Activated T-cell treated with anti-CD3 and anti-CD28 coated beads, Interleukin-2, amount 50 U/mL, for 24 hours (primary cell): ENCODE measurements at places on chromosomes 6 and 20.
A peak's percentile ranks its signal among the peaks of the same experiment; 100 is the strongest.

GRCh38 chr6:28657769-28658465 lies 132.2 kb downstream of the GPX5 start:
- DNase-seq = peak; percentile 75

DNA sequence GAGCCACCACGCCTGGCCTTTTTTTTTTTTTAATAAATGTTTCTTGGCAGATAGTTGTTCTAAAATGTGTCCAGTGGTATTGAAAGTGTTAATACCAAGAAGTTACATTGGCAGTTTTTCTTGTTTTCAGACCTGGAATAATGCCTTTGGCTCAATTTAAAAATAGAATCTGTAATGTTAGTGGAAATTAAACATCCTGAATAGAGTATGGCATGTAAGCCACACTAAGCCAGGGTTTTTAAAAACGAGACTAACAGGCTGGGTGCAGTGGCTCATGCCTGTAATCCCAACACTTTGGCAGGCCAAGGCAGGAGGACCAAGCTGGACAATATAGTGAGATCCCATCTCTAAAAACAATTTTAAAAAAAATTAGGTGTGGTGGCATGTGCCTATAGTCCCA lies 25.3 kb downstream of the MCM8 start:
- DNase-seq = no peak

GRCh38 chr6:4256969-4257368 lies 121.6 kb upstream of the ECI2 start:
- no peak for DNase-seq

DNA sequence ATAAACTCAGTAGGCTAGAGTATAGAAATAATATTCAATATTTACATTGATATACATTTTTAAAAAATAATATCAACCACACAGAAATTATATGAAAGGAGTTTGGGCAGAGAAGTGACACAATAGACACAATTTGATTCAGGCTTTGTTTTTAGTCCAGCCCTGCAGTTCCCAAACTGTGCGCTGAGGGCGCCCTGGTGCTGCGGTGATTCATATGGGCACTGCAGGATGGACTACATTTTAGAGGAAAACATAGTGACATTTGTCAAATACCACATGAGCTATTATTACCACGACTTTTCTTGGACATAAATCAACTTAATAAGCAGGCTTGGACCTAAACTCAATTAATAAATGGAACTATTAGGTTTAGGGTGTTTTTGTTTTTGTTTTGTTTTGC lies 364.3 kb upstream of the ID4 start:
- DNase-seq = no peak

GRCh38 chr6:37314487-37315156 lies 39.2 kb upstream of the RNF8 start:
- DNase-seq = peak; percentile 42
